Stimulated activated CD4-positive, alpha-beta T cell treated with anti-CD3 and anti-CD28 coated beads, Interleukin-15, amount 100 ng/mL, for 24 hours (primary cell): ENCODE measurements at places on chromosomes 3 and 15.

DNA sequence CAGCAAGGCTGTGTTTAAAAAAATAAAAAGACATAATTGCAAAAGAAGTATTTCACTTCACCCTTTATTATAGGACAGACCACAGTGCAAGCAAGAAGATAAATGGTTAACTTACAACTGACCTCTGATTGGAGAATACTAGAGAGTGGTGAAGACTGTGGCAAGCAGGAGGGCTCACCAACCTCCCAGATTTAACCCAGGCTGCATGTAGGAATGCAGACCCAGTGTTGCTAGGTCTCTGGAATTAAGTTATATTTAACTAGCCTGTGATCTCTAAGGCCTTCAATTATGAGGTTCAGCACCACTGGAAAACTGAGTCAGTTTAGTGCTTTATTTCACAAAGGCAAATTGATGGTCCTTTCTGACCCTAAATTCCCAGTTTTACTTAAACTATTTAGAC lies 436.6 kb downstream of the LPP start:
- no peak for DNase-seq

DNA sequence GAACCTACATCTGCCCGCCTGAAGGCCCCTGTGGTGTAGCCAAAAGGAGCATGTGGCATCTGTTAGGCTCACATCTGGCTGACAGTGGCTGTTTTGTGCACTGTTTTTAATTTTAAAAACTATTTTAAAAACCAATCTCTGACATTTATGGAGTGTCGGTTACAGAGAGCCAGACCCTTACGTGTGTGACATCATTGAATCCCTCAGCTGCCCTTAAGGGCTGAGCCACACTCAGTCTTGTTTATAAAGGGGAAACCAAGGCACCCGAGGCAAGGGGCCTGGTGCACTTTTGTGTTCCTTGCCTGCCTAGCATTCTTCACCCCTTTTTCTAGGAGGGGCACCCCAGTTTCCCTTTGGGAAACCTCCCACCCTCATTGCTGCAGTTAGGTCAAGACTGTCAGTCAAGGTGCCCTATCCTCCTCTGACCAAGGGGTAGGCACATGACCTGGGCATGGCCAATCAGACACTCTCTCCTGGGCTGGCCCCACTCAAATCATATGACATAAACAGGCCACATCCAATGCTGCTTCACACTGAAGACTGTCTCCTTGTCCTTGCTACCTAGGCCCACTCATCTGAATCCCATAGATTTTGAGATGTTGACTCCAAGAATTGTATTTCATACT lies 105.3 kb downstream of the LSM3 start:
- DNase-seq, result no peak

GRCh38 chr3:159844801-159845261 lies 143.8 kb upstream of the IL12A start:
- DNase-seq, result no peak

DNA sequence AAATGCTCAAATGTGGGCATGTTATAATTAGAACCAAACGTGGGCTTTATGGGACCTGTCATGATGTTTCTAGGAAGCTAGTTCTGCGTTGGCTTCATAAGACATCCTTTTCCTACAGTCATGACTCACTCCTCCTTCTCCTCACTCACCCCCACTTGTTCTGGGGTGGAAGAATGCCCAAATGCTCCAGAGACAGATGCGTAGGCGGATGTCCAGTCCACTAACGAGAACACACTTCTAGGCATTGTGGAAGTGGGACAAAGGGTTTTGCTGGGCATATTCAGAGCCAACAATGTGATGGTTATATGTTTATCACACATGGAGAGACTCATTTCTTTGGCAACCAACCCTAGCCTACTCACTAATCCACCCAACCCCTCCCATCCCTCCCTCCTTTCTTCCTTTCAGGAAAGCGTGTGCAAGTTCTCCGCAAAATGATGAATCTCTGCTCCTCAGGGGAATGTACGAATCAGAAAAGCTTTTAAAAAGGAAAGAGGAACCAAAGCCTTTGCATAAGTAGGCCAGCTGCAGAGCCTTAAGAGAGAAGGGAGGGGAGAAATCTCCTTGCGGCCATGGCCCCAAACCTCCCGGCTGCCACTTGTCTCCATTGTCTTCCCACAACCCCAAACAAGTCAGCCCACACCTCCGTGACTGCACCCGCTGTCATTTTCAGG lies 123.0 kb upstream of the SPRED1 start:
- DNase-seq, result peak; percentile 19

DNA sequence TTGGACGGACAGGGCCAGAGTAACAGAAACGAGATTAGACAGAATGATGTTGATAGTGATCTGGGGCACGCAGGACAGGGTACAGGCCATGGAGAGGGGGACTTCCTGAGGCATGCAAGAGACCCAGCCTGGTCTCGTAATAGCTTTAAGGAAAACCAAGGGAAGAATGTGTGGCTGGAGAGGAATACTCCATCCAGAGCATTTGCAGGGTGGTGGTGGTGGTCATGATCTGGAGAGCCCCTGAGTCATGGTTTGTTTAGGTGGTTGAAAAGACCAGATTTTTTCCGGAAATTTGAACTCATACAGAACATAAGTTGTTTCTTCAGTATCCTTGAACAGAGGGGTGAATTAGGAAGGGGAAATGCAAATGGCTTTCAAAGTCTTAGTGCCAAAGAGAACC lies 138.5 kb downstream of the DUT start:
- DNase-seq, result no peak

DNA sequence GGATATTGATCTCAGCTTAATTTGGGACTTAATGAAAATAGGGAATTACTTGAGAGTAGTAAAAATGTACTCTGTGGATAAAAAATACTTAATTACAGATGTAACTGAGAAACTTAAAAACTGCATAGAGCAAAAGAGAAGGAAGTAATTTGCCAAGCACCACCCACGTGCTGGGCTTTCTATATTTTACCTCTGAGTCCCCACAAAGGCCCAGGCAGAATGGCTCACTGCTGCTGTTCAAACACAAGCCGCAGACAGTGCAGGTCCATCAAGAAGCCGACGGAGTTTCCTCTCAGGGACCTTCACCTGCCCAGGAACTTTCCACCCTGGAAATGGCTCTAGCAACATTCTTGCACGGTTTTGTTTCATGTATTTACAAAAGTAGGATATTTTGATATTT lies 77.2 kb upstream of the TRPM1 start:
- no peak for DNase-seq
